Non-pigmented ciliary epithelial cell (primary cell): ENCODE measurements at places on chromosomes 12 and 14.

DNA sequence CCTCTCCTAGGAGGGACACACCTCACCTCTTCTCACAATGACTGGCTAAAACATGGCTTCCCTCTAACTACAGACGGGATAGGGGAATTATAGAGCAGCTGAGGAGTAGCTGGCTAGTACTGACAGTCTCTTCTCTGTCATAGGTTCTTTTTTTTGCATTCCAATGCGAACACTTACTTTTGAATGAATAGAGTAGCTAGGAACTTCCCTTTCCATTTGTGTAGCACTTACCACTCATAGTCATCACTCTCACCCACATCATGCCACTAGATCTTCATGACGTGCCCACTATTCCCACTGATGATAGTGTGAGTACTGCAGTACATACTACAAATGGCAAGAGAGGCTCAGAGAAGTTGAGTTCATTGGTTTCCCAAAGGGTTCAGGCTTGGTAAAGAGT lies 143.9 kb upstream of the HIF1A start:
- DNase-seq, result no peak

GRCh38 chr14:104094709-104095425 lies 9.4 kb downstream of the ASPG start:
- no peak for DNase-seq

GRCh38 chr12:96248136-96248931 lies 54.2 kb downstream of the ELK3 start:
- no peak for DNase-seq

GRCh38 chr12:15751741-15752140 lies 37.4 kb downstream of the EPS8 start:
- DNase-seq, result no peak

GRCh38 chr12:14410841-14411569 lies 45.5 kb downstream of the ATF7IP start:
- no peak for DNase-seq

DNA sequence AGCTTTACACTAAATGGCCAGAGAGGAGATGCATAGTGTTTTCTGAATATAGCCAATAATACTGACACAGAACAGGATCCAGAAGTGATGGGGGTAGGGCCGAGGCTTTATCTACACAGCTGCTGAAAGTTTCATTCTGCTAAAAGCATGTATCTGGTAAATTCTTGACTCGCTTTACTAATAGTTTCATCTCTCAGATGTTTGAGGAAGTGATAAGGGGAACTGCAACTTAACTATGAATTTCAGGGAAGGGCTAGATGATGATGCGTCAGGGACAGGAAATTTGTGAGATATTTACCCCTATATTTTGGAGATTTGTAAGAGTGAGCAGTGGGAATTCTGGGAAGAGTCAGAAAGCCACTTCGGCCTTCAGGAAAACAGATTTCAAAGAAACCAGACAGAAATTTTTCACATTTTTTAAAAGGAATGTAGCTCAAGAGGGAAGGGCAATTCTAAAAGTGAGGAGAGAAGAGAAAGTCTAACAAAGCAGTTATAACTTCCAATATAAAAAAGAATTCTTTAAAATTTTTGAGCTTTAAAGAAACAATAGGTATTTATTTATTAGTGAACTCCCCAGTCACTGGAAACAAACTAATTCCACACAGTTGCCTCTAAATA lies 243.1 kb downstream of the BCAT1 start:
- DNase-seq, result no peak

DNA sequence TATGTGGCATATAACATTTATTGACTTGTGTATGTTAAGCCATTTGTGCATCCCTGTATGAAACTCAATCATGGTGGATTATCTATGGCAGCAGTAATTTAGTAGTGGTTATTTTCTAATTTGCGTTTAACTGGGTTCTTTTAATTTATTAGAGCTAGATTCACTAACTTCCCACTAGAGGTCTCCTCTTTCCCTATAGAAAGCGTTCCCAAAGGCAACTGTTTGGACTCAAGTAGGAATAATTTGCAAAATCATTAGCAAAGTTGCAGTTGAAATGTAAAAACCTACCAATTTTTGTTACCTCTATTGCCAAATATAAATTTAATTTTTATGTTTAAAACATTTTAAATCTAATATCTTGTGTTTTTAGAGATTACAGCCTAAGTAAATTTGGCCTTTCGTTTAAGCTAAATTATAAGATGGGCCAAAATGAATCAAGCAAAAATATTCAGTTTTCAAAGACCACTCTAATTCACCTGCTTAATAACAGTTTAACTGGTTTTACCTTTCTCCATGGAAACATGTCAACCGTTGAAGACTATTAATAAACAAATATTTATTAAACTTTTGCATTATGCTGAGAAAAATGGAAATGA lies 6.0 kb downstream of the DMAC2L start:
- no peak for DNase-seq

- DNase-seq, result no peak
These were observed 392.6 kb downstream of the FUT8 start for GRCh38 chr14:65805113-65805473.

GRCh38 chr12:58396239-58396638 lies 454.9 kb downstream of the ATP23 start:
- DNase-seq, result no peak

DNA sequence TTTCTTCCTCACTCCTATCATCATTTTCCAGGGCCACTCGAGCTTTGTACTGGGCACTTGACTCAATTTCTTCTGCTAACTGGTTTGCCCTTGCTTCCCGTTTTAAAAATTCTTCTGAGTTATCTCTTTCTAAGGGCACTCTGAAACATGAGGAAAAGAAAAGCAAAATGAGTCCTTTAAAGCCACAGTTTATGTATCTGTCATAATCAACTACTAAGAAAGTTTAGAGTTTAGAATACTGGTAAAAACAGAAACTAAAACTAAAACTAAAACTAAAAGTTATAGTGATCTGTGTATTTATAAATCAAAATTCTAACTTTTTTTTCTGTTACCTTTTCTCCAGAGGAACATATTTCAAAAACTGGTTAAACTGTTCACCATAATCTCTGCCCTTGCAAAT lies 79.2 kb downstream of the ATXN2 start:
- no peak for DNase-seq

GRCh38 chr14:99821519-99822508 lies 28.6 kb downstream of the EML1 start:
- DNase-seq, result peak; percentile 58

GRCh38 chr12:75549989-75550388 lies 38.6 kb upstream of the KRR1 start:
- DNase-seq, result no peak

DNA sequence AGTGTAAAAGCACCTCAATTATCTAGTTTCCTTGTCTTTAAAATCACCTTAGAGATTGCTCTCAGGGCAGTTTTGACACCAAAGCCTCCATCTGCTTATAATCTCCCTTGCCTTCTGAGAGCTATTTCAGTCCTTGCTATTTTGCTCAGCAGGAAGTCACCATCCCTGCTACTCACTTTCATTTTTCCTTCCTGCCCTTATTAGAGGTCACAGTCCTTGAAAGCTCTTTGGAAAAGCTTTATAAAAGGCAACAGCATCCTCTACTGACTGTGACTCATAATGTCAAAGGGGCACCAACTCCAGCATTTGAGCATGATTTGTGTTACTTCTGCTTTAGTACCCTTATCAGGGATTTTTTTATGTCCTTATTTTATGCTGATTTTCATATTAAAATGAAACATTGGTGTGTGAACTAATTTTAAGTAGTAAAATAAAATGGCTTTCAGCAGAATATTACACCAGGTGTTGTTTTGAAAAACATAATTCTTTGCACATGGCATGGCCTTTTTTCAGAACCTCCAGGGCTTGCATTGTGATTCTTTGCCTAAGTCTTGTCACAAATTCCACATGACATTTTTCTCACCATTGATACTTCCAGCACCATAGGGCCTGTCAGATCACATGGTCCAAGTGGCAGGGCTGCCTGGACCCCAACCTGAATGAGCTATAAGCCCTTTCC lies 213.0 kb downstream of the ADAMTS20 start:
- peak; percentile 55 for DNase-seq
